ENCODE measurements at places on chromosomes 2 and 18. TPM values are rescaled to one million over a fixed set of nuclear protein-coding genes. Genes with fewer than 3 reads are reported as not detected.

The UGT1A1 gene
- 0.71 TPM for total RNA-seq

The RGPD5 gene
- total RNA-seq, result 8.0 TPM

The PRKAG3 gene
- not detected for total RNA-seq

The COL4A3 gene
- total RNA-seq, result 0.65 TPM

The KCMF1 gene
- total RNA-seq, result 92.3 TPM

The UGT1A8 gene
- not detected for total RNA-seq

The DES gene
- total RNA-seq, result 0.17 TPM
